ENCODE measurements at places on chromosomes 12 and 14.

DNA sequence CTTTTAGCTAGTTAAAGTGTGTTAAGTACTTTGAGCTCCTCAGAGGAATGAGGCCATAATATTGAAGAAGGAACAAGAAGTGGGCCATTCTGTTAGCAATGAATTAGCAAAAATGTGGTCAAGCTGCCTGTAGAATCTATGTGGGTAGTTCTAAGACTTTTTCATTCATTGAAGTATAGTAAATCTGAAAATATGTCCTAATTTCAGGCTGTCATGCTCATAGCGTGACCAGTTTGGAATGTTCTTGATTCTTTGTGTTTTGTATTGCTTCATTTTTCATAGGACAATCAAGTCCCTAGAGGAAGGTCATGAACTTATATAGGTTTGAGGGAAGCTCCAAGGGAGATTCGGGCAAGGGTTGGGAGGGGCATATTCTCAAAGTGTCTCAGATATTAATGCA, 11.4 kb downstream of the ATP23 start:
- DNase-seq = no peak

DNA sequence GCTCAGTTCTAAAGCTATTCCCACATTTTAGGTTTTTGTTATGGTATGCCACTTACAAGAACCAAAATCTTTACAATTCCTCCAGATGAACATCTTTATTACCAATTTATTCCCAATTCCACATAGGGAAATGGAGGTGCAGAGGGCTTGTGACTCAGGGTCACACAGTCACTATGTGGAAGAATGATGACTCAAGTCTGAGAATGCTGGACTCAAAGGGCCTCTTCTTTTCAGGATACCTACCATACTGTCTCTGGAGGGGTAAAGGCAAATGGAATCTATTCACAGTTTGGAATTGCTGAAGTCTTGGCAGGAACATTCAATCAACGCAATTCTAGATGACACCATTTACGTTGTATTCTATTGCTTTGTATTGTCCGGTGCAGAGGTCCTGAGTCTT, 48.2 kb upstream of the MANSC4 start:
- no peak for DNase-seq

DNA sequence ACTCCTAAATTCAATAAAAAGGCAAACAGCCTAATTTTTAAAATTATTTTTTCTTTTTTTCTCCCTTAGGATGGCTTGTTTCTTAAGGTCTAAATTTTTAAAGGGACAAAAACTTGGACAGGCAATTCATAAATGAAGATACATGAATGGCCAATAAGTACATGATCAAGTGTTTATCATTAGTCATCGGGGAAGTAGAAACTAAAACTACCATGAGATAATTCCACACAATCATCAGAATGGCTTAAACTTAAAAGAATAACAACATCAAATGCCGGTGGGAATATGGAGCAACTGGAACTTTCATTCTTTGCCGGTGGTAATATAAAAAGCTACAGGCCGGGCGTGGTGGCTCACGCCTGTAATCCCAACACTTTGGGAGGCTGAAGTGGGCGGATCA, 29.1 kb downstream of the MOK start:
- DNase-seq = no peak

GRCh38 chr12:79347866-79348265, 342.9 kb downstream of the PAWR start:
- DNase-seq = no peak

DNA sequence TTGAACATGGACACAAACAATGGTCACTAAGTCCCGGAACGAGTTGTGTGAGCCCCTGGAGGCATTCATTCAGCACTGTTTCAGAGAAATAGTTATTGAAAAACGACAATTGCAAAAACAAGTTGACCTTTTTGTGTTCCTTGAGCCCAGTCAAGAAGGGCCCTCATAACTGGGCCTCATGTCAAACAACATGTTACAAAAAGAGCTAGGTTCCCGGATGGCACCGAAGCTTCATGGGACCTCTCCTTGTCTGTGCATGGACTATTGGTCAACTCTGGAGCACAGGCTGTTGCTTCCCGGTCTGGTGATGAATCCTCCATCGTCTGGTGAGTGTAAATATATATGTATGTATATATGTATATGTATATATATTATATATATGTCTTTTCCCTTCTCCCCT, 176.6 kb downstream of the ALG10 start:
- no peak for DNase-seq

DNA sequence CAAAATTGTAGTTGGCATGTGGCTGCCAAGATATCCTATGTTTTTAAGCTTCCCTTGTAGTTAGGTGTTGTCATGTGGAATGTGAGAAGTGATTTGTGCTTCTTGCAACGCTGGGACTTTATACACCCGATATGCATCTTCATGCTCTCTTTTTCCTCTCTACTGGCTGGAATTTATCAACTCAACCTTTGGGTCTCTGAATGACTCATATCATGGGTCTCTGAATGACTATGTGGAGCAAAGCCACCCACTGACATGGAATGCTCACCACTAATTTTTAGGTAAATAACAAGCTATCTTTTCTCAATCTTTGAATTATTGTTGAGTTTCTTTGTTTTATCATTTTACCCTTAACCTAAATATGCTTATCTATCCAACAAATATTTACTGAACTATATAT, 144.6 kb downstream of the ATP23 start:
- DNase-seq = no peak

- no peak for DNase-seq
Observed at GRCh38 chr14:33555710-33556350, 395.0 kb downstream of the EGLN3 start.

DNA sequence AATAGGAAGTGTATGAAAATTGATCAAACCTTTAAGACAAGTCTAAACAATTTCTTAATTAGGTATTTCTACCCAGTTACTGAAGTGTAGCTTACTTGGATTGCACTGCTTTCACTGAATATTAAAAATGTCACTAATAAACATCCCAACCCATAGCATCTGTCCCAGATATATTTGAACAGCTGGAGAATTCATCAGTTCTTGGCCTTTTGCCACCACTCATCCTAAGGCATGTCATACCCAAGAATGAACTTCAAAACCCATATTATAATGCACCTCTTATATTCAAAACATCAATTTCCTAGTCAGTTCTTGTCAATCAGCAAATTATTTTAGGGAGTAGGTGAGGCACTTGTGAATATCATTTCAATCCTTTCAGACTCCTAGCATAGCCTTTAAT, 392.3 kb downstream of the PAWR start:
- DNase-seq = no peak

GRCh38 chr12:124449623-124450375, 117.6 kb downstream of the NCOR2 start:
- no peak for DNase-seq

DNA sequence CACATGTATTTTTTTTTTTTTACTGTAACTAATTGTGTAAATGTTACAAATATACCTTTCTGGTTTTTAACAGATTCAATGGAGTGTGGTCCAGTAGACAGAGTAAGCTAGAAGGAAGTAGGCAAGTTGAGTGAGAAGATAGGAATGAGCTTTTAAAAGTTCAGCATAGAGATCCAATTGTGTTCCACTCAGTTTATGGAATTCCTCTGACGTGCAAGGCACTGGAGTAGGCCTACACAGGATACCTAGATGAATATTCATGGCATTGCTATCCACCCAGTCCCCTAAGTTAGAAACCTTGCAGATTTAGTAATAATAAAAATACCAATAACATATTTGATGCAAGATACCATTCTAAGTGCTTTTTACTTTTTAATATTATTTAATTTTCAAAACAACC, 225.6 kb upstream of the ARID2 start:
- no peak for DNase-seq

GRCh38 chr14:53564870-53565269, 391.8 kb downstream of the BMP4 start:
- DNase-seq = no peak

DNA sequence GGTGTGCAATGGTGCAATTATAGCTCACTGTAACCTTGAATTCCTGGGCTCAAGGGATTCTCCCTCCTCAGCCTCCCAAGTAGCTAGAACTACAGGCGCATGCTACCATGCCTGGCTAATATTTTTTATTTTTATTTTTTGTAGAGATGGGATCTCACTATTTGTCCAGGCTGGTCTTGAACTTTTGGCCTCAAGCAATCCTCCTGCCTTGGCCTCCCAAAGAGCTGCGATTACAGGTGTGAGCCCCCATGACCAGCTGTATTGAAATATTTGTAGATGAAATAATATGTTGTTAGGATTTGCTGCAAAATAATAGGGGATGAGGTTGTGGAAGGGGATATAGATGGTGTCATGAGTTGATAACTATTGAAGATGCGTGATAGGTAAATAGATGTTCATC, 4.9 kb downstream of the KLHL28 start:
- no peak for DNase-seq

DNA sequence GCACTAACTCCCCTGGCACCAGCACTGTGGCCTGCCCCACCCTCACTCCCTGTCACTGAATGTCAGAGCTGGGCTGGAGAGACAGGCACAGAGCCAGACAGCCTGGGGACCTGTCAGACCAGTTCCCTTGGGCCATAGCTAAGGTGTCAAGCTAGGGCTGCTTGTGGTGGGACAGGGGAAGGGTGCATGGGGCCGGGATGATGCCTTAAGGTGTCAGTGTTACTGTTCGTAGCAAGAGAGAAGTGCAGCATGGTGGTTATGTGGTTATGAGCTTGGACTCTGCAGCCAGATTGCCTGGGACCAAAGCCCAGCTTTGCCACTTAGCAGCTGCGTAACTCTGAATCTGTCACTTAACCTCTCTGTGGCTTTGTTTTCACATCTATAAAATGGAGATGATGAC, 3.8 kb downstream of the RAPGEF3 start:
- no peak for DNase-seq

- no peak for DNase-seq
Observed at GRCh38 chr12:53991077-53991460, 6.1 kb downstream of the HOXC10 start.

All from nucleus accumbens (tissue), 56 donors.